Occipital lobe (tissue), 3 donors: ENCODE measurements at places on chromosomes 1 and 21. TPM values are rescaled to one million over a fixed set of nuclear protein-coding genes. Genes with fewer than 3 reads are reported as not detected.

GRCh38 chr1:96387785-96388184 lies 333.8 kb upstream of the PTBP2 start:
- no peak for DNase-seq

BPNT1 gene
- 23.2 TPM for total RNA-seq

RER1 gene
- total RNA-seq, result 34.5 TPM

DNA sequence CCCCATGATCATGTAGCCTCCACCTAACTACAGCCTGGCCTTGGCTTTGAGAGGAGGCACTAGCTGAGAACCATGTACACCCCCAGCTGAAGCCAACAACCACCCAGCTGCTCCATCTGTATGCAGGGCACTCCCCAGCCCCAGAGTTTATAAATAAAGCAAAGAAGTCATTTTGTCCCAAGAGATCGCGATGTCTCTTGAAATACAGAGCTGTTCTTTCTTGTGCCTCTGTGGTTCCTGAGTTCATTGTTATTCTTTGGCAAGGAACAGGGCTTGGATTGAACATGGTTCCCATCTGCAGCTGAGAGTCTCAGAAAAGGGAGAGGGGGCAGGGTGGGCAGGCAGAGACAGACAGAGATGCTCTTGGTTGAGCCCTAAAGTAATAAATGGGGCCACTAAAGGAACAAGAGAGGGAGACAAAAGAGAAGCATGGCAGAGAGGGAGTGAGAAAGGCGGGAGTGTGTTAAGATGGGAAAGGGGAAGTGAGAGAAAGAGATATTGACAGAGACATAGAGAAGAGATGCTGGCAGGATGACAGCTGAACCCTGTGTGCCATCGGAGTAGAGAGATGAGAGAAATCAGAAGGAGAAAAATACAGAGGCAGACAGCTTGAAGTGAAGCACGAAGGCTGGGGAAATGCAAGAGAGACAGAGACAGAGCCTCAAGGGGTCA lies 63.3 kb downstream of the TNR start:
- DNase-seq, result peak; percentile 79

PRR9 gene
- total RNA-seq, result not detected

GJA5 gene
- total RNA-seq, result 1.4 TPM

- DNase-seq, result no peak
Observed at GRCh38 chr1:30695439-30695841, 27.9 kb downstream of the MATN1 start.

GRCh38 chr1:11765661-11766428 lies 3.9 kb downstream of the C1orf167 start:
- no peak for DNase-seq

- DNase-seq, result peak; percentile 20
Observed at GRCh38 chr1:67618285-67619018, 66.5 kb upstream of the GADD45A start.

- DNase-seq, result no peak
Observed at GRCh38 chr1:22745669-22746585, 35.3 kb downstream of the EPHB2 start.

CHI3L2 gene
- total RNA-seq, result 0.47 TPM

- no peak for DNase-seq
Observed at GRCh38 chr1:214124281-214124805, 136.6 kb downstream of the PROX1 start.

DNA sequence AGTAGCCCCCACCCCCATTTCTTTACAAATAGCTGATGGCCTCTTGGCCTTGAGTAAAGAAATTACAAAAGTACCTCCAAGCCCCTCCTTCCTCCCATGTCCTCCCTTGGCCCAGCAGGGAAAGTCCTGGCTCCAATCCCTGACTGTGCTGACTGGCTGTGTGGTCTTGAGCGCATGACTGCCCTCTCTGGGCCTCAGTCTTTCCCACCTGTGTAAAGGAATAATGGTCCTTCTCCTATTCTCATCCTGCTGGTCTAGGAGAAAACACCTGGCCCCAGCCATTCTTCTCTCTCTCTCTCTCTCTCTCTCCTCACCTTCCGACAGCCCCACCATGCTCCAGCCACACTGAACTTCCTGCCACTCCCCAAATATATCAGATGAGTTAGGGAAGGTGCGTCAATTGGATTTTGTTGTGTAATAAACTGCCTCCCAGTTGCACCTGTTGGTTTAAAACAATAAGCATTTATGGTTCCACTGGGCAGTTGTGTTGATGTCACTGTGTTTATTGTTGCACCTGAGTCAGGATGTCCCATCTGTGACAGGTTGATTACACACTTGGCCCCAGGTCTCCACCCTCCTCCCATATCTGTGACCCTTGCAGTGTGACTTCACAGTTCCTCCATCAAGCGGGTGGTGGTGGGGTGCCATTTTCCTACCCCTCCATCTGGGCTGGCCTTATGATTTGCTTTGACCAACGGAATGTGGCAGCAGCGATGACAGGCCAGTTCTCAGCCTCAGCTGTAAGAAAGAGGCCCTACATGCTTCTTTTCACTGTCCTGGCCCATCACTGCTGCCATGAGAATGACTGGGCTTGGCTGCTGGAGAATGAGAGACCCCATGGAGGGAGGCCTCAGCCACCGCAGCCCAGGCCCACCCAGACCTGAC lies 22.3 kb upstream of the LRP8 start:
- DNase-seq, result no peak

DNA sequence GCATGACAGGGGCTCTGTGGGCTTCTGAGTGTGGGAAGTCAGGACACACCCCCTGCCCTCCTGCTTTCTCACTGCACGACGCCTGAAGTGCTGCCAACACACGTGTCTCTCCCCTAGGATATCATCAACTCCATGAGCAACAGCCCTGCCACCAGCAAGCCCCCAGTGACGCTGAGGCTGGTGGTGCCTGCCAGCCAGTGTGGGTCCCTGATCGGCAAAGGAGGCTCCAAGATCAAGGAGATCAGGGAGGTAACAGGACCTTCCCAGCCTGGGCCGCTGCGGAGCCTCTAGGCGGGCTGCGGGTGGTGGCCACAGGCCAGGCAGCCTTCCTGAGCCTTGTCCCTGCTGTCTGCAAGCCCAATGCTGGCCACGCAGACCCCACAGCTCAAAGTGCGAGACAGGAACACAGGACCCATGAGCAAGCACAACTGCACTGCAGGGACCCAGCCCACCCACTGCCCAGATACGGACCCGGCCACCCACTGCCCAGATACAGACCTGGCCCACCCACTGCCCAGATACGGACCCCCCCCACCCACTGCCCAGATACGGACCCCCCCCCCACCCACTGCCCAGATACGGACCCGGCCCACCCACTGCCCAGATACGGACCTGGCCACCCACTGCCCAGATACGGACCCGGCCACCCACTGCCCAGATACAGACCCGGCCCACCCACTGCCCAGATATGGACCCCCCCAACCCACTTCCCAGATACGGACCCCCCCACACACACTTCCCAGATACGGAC lies 72.2 kb upstream of the COL6A1 start:
- no peak for DNase-seq

DNA sequence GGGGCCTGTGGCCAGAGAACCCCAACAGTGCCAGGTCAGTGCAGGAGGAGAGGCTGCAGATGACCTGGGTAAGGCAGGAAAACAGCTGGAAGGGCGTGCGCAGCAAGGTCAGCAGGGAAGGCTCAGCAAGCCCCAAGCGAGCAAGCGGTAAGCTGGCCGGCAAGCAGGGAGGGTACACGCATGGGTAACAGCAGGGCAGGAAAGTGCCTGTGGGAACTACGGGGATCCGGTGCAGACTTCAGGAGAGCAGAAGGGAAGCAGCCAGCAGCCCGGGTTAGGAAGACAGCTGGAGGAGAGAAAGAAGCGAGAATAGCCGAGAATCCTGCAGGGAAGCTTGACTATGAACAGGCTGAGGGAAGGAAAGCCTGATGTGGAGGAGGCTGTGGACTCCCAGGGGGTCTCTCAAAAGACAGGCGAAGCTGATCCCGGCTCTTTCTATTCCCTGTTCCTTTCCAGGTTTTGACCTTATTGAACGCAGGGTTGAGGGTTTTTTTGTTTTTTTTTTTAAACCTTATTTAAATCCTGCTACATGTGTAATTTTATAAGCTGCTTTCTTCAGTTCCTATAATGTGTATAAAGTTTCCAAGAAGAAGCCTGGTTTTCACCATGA lies 20.9 kb downstream of the UMODL1 start:
- no peak for DNase-seq
